GM19239 (cell line): ENCODE measurements at places on chromosomes 5 and 9.

DNA sequence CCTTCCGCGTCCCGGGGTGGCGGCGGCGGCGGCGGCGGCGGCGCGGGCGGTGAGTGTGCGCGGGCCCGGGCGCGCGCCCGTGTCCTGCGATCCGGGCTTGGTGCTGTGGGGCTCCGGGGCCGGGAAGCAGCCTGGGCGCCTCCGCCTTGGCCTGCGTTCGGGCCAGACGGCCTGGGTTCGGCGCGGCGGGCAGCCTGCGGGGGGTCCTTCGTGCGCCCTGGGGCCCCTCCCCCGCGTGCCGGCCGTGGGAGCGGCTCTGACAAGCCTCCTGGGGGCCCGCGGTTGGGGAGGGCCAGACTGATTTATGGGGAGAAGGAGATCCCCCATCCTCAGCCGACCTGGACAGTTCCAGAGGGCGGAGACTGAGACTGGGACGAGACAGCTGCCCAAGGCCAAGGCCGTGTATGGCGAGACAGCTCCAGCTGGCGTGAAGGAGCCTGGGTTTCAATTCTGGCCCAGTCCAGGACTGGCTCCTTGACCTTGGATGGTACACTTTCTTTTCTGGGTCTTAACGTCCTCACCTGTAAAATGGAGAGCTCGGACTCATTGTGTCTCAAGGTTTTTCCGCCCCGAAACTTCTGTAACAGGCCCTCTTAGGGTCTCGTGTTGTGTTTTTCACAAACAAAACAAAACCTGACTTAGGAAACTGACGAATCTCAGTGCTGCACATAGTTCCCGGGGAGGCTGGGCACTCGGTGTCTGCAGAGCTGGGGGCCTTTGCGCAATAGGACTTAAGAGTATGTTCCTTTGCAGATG, 603 bp downstream of the TMEM268 start:
- DNase-seq = peak; percentile 29

- DNase-seq = no peak
Measured at GRCh38 chr9:91705386-91705785, 244.6 kb downstream of the ROR2 start.

DNA sequence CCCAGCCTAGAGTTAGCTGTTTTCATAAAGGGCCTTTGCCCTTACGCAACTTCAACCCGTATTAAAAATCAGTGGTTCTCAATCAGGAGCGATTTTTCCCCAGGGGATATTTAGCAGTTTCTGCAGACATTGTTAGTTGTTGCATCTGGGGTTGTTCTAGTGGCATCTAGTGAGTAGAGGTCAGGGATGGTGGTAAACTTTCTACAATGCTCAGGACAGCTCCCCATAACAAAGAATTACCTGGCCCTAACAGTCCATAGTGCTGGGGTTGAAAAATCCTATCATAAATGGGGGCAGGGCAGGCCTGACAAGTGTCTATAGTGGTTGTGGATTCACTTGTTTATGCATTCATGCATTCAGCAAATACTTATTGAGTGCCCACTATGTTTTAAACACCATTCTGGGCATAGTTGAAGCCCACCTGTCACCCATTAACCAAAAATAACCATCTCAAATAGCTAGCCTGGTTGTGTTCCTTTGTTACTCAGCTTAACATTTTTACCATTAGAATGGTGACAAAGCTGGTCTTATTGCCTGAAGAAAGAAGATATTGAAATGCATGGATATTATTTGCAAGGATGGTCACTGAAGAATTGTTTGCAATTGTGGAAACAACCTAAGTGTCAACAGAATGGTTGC, 15.9 kb upstream of the FGF1 start:
- DNase-seq = no peak

GRCh38 chr5:169226895-169227294, 74.0 kb downstream of the SLIT3 start:
- DNase-seq = no peak

DNA sequence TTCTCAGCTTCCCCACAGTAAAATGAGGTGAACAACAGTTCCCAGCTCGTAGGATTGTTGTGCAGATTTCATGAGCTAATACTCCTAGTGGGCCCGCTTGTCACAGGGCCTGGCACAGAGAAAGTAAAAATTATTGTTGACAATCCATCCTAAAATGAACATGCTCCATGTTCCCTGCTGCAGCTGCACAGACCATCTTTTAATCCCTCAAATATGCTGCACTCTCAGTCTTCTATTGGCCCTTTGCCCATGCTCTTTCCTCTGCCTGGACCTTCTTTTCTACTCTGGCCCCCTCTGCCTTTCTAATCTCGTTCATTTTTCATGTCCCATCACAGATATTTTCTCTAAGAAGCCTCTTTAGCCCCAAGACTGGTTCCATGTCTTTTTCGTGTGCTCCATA, 117.7 kb upstream of the NR3C1 start:
- DNase-seq = no peak

GRCh38 chr5:136149891-136150290, 17.2 kb downstream of the SMAD5 start:
- DNase-seq = no peak

- no peak for DNase-seq
Measured at GRCh38 chr9:34332076-34332964, 3.0 kb downstream of the NUDT2 start.

- DNase-seq = no peak
Measured at GRCh38 chr9:99052815-99053715, 51.8 kb upstream of the TGFBR1 start.

GRCh38 chr9:137989999-137990715, 112.6 kb downstream of the CACNA1B start:
- no peak for DNase-seq

GRCh38 chr5:53940921-53941320, 369.5 kb downstream of the ARL15 start:
- DNase-seq = no peak

GRCh38 chr5:32711681-32712480, 760 bp downstream of the NPR3 start:
- no peak for DNase-seq

- DNase-seq = no peak
Measured at GRCh38 chr5:62395210-62395950, 8.3 kb downstream of the DIMT1 start.

DNA sequence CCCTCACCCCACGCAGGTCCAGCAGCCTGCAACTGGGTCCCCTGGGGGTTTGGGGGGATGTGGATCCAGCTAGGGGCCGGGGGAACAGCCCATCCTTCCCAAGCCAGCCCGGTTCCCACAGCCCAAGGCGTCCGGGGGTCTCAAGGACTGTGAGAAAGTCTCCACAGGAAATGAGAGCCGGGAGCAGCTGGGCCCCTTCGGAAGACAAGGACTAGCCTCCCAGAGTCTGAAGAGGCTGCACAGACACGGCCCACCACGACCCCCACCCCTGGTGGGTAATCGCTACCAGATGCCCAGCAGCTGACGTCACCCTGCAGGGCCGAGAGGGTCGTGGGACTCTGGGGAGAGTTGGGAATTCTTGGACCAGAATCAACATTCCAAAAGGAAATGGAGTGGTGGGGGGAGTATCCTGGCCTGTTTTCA, 10.5 kb downstream of the SH2D3C start:
- DNase-seq = no peak

GRCh38 chr5:132435886-132436285, 54.7 kb downstream of the IRF1 start:
- DNase-seq = no peak

- DNase-seq = no peak
Measured at GRCh38 chr5:18032744-18033143, 398.5 kb downstream of the TAF11L14 start.

GRCh38 chr5:119527351-119527750, 75.1 kb downstream of the HSD17B4 start:
- no peak for DNase-seq

GRCh38 chr9:117122953-117123352, 291.9 kb downstream of the ASTN2 start:
- DNase-seq = no peak
